ENCODE measurements at places on chromosomes 5 and 9. TPM values are rescaled to one million over a fixed set of nuclear protein-coding genes. Genes with fewer than 3 reads are reported as not detected.
A peak's percentile ranks its signal among the peaks of the same experiment; 100 is the strongest.

DNA sequence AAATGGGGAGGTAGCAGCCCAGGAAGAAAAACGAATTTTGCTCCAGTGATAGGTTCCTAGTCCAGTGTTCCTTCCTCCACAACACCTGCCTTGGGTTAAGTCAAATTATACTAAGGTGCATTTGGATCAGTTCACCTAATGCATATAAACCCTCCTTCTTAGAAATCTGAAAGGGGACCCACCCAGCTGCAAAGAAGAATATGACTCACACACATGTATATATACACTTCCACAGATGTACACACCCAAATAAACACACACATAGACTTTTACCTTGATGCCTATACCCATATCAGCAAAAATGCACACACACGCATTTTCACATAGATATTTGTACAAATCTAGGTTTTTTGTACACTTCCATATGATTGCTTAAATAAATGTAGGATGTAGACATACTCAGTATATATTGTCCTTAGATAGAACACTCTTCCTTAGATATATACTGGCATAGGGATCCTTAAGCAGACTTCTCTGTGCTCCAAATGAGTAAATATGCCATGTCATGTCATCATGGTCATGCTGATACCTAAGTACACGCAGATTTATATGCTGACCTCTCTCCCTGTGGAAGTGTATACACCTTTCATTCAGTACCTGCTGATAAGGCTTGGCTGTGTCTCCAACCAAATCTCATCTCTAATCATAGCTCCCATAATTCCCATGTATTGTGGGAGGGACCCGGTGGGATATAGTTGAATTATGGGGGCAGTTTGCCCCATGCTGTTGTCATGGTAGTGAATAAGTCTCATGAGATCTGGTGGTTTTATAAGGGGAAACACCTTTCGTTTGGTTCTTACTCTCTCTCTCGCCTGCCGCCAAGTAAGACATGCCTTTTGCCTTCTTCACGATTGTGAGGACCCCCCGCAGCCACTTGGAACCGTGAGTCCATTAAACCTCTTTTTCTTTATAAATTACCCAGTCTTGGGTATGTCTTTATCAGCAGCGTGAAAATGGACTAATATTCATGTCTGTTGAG, 10.2 kb downstream of the ADRB2 start:
- ATAC-seq: no peak

- peak; percentile 58 for ATAC-seq
These were observed 2.2 kb downstream of the ABLIM3 start for GRCh38 chr5:149143470-149143869.

GRCh38 chr5:150263375-150263775, 26.2 kb downstream of the CAMK2A start:
- ATAC-seq: no peak

The NTRK2 gene
- total RNA-seq: 7.0 TPM

DNA sequence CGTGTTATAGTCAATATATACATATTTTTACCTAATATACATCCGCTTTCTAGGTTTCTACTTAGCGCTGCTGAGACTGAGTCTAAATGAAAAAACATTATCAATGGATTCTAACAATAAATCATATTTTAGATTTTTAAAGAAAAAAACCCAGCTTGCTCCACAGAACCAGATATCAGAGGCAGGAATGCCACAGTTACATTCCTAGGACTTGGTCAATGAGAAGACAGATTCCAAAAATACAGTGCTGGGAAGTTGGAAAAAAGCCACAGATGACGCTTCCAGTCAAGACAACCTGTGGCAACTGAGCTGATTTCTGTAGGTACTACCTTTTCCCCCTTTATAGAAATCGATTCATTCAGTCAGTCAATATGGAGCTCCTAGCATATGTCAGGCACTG, 577 bp upstream of the CCDC112 start:
- ATAC-seq: no peak

The PCDHA1 gene
- not detected for total RNA-seq

DNA sequence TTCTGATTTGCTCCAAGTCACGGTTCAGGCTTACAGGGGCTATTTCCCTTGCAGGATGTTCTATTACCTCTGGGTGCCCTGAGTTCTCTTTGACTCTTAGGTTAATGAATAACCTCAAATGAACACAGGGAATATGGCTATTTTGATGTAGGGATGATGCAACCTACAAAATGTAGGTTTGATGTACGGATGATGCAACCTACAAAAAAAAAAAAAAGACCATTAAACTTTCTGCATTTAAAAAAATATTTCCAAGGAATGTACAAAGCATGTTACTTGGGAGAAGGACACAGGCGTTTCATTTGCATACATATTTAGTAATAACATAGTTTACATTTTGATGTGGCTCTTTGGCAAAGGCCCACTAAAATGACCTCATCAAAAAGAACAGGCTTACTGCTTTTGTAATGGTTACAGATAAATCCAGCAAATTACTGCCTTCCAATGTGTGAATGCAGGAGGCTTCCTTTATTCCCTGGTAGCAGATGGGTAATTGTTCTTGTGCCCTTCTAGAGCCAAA, 36.3 kb downstream of the ZNF474 start:
- no peak for ATAC-seq

DNA sequence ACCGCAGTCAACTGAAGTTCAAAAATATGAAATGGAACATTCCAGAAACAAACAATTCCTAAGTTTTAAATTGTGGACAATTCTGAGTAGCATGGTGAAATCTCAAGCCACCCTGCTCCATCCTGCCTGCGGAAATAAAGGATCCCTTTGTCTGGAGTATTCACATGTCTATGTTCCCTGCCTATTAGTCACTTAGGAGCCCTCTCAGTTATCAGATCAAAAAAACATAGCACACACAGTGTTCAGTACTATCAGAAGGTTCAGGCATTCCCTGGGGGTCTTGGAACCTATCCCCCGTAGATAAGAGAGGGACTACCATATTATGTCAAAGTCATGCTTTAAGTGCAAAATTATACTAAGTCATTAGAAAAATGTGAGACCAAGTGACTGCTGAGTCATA, 300.8 kb downstream of the SEMA5A start:
- ATAC-seq: no peak

DNA sequence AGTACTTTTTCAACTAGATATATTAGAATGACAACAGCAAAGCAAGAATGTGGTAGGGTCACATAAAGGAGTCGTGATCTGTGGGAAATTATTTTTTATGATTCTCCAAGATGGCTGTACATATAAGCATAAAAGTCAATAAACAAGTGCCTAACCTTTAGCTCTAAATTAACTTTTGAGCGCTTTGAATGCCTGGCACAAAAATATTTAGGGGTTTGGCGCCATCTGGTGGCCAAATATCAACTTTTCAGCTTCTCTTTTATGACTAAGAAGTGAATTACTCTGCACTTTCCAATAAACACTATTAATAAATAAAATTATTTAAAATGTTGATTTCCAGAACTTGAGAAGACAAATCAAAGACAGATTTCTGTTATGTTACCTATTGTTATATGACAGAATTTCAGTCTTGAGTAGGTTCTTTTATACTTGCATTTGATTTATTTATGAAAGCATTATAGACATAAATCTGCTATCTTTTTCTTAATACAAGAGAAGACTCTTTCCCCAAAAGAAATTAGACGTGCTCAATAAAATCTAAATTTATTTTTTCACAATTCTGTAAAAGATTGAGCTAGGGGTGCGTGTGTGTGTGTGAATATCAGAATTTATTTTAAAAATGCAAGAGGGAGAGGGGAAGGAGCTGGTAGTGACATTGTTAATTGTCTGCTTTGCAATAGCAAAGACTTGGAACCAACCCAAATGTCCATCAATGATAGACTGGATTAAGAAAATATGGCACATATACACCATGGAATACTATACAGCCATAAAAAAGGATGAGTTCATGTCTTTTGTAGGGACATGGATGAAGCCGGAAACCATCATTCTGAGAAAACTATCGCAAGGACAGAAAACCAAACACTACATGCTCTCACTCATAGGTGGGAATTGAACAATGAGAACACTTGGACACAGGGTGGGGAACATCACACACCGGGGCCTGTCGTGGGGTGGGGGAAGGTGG, 36.7 kb upstream of the ARRDC3 start:
- no peak for ATAC-seq

DNA sequence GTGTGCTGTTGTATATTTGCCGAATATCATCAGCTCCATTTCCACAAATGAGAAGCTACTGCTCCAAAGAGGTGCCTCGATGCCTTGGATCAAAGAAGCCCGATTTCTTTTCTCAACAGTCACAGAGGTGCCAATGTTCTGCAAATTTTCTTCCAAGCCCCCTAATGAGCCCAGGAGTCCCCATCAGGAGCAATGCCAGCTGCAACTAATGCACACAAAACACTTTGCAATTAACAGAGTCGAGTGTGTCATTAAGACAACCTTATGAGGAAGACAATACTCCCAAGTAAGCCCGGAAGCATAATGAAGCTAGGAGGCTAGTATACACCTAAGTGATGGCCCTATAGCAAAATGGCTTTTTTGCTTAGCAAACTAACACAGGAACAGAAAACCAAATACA, 247.0 kb downstream of the TRIM32 start:
- no peak for ATAC-seq

GRCh38 chr5:170736966-170737365, 46.6 kb upstream of the GABRP start:
- ATAC-seq: no peak

- no peak for ATAC-seq
These were observed 470 bp downstream of the IL31RA start for GRCh38 chr5:55851675-55851979.

The PCDHB13 gene
- total RNA-seq: 2.7 TPM

- ATAC-seq: no peak
These were observed 7.2 kb downstream of the ERP44 start for GRCh38 chr9:100091650-100092049.

DNA sequence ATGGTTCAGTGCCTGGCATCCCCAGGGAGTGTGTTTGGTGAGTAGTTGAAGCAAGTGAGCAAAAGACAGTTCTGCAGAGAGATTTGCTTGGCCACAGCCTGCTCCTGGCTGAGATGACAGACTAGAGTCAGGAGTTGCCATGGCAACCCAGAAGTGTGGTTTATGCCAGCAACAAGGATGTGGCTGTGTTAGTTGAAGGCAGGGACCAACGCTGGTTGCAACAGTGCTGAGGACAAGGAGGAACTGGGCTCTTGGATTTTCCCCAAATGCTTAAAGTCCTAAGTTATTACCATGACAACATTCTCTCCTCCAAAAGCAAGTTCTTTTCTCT, 2.7 kb downstream of the NXNL2 start:
- ATAC-seq: peak; percentile 38
